Cerebellar nuclear complex (tissue), 1 donor: ENCODE measurements at places on chromosomes 1 and 21.

- no peak for DNase-seq
Observed at GRCh38 chr1:32045772-32046171, 27.0 kb upstream of the TMEM39B start.

- DNase-seq: no peak
Observed at GRCh38 chr1:222994511-222995235, 148.4 kb downstream of the TLR5 start.

- no peak for DNase-seq
Observed at GRCh38 chr1:61095470-61095812, 13.1 kb downstream of the NFIA start.

GRCh38 chr1:79982211-79982610, 975.7 kb upstream of the ADGRL4 start:
- DNase-seq: no peak

DNA sequence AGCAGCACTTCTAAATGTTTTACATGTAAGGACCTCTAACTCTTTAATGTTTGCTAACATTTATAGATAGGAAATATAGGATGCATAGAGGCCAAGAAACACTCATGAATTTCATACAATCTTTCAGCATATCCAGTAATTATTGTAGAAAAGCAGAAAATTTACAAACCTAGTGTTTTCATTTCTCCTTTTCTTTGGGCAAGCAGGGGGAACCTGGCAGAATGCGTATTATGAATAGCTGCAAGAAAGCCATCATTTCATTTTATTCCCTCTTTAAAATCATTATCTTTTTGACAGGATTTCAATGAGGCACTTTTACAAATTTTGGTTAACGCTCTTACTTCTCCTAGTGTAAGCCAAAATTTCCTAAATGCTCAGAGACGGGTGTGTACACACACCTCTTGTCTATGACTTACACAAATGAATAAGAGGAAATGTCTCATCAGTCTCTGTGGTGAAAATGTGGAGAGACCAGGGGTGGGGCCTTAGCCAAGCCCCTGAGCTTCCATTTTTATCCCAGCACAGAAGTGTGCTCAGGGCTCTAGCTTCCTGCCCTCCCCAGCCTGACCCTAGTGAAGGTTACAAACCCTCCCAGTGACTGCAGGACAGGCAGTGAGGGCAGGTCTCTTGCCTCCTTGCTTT, 91.6 kb downstream of the LRRC8C start:
- no peak for DNase-seq

DNA sequence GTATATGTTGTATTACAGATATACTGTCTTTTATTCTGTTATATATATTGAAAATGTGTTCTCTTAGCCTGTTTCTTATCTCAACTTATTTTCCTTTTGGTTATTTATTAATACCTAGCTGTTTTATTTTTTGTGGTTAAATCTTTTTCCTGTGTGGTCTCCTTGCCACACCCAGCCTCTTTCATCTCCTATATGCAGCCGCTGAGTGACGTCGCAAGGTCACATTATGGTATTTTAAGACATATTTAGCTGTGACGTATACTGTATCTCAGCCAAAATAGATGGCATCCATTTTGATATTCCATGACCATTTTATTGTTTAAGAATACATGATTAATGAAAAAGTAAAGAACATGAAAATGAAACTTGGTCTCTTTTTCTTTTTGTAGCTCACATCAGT, 29.1 kb downstream of the CENPF start:
- no peak for DNase-seq

DNA sequence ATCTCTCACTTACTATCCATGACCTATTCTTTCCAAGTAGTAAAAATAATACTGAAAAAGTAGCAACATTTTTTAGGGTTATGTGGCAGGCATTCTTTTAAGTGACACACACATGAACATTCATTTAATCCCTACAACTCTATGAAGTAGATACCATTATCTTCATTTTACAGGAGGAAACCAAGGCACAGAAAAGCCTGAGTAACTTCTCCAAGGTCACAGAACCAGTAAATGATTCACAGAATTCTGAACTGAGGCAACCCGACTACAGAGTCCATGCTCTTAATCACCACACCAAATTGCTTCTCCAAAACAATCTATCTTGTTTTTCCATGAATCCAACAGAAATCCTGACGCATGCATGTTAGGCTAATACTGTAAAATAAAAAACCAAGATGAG, 17.5 kb downstream of the FUBP1 start:
- DNase-seq: no peak

DNA sequence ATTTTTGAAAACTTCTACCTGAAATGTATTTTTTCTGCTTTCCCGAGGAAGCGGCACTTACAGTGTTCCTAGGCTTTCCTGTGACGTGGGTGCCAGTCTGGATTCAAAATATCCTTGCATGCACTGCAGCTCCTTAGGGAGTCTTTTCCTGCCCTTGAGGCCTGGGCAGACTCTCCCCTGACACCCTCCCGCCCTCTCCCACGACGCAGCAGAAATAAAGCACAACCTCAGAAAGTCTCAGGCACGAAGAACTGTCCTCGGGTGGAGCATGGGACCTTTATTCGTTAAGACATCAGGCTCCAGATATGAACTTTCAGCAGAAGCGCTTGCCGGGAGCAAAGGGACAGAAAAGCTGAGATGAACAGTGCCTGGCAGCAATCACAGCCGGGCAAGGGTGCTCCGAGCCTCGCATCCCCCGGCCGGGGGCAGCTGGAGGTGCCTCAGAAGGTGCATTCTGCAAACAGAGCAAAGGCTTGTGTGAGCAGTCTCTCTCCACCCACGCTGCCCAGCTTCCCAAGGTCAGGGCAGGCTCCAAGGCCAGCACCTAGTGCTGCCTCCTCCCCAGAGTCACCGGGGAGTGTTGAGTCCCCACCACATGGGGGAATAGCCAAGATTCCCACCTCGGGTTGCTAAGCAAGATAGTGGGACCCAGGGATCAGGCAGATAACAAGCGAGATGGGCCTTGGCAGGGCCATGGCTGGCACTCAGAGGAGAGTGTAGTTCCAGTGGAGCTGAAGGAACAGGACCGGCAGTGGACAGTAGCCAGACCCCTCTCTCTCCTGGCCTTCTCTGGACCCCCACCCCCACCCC, 3.2 kb downstream of the TFF3 start:
- no peak for DNase-seq

DNA sequence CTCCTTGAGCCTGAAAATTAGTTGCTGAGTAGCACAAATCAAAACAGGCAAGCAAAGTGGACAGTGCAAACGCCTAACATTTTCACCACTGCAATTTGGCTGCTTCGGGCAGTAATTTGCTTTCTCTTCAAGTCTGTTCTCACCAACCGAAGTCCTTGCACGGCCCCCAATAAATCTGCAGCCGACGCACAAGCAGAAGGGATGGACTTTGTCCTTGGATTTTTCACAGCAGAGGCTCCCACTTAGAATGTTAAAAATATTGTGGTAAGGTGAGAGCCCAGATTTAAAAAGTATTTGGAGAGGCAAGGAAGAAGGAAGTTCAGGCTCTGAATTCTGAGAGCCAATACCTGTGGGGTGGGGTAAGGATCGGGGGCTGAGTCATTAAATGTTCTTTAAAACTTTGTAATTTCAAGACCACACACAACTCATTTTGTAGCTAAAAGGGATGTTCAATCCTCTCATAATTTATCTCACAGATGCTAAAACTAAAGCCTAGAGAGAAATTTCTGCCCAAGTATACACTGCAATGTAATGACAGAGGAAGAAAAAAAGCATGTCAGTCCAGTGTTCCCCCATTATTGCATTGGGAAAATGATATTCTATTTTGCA, 6.2 kb downstream of the CD247 start:
- no peak for DNase-seq

DNA sequence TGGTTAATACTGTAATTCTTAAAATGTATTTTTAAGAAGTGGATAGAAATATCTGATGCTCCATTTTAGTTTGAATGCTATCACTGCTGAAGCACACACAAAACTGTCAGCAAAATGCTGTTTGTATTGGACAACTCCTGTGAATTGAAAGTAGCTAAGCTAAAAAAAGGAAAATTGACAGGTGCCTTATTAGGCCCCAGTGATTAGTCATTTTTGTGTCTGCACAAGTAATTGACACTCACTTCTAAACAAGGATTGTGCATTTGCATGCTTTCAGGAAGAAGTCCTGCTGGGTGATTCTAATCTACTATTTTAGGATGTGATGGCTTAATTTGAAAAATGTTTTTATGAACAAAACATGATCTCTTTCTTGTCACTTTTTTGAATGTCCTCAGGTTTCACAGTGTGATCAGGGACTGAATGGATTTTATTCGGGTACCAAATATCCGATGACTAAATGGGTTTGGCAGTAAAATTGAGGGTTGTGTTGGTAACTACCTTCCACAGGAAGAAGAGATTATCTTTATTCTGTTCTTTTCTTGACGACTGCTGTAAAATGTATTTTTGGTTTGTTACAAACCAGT, 13.0 kb upstream of the MAP3K7CL start:
- DNase-seq: no peak

DNA sequence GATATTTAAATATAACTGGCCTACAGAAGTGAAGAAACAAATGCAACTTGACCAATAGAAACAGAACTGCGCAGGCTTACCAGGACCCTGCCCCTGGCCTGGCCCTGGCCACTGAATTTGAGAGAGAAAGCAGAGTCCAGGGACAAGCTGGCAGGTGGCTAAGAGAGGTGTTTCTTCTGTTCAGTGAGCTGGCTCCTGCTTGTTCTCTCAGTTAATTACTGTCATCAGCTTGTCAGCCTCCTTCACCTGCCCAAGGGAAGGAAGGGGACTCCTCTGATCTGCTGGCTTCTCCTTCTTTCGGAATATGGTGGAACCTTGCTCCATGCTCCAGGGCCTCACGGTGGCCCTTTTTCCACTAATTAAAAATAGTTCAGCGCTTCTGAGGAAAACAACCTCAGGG, 388.4 kb downstream of the DISC1 start:
- no peak for DNase-seq

- DNase-seq: no peak
Observed at GRCh38 chr1:59997479-59998115, 71.0 kb upstream of the CYP2J2 start.

DNA sequence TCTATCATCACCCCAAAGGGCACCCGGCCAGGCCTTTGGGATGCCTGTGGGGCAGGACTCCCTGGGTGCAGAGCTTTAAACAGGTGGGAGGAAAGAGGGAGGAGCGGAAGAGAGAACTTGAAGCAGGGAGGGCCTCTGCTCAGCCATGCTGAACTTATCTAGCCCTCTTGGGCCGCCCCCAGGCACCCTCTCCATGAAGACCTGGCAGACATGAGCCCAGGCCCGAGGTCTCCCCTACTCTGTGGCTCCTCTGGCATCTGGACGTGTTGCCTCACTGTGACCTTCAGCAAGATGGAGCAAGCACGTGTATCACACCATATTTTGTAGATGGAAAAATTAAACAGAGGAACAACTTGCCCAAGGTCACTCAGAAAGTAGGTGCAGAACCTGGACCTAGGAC, 711.4 kb downstream of the MATN1 start:
- no peak for DNase-seq

DNA sequence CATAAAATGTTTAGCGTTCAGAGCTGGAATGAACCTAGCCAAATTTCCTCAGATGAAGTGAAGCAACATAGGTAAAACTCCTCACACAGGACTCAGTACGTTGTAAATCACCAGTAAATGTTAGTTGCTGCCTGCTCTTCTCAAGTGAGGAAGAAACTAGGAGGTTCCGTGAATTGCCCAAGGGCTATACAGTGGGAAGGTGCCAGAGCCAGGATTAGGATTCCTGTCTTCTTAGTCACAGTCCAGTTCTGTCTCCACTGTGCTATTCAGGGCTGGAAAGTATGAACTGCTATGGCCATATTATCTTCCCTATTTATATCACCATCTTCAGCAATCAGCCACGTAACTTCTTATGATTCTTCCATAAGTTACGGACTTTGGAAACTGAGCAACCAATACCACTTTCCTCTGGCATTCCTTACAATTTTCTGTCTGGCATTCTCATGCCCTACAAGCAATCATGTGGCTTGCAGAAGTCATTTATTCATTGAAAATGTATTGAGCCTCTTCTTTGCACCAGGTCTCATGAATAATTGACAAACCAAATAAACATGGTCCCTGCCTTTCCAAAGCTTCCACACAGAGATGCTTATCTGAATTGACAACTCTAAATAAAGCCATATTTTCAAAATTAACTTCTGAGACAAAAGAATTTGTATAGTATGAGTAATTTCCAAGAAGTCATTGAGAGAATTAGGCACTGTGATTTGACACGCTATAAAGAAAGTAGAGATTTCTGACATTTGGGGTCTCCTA, 271.6 kb upstream of the SGIP1 start:
- no peak for DNase-seq

GRCh38 chr1:111988743-111989453, 570 bp downstream of the KCND3 start:
- no peak for DNase-seq

DNA sequence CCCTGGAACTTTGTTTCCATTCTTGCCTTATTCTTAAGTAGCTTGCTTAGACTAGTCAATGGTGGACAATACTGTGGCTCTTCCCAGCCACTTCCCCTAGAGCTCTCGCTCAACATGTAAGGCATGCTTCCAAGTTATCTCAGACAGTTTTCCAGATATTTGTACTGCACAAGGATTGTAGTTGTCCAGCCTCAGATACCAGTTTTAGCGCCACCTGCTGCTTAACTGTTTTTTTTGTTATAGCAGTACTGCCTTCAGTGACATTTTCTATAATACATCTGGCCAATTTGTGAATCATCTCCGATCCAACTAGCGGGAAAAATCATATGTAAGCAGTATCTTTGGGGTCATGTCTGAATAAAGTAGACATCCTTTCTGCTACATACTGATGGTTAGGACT, 346.7 kb upstream of the ADGRL4 start:
- DNase-seq: no peak

- no peak for DNase-seq
Observed at GRCh38 chr1:31839662-31840343, 24.0 kb upstream of the SPOCD1 start.

GRCh38 chr1:9235096-9235459, 504 bp downstream of the H6PD start:
- DNase-seq: no peak

DNA sequence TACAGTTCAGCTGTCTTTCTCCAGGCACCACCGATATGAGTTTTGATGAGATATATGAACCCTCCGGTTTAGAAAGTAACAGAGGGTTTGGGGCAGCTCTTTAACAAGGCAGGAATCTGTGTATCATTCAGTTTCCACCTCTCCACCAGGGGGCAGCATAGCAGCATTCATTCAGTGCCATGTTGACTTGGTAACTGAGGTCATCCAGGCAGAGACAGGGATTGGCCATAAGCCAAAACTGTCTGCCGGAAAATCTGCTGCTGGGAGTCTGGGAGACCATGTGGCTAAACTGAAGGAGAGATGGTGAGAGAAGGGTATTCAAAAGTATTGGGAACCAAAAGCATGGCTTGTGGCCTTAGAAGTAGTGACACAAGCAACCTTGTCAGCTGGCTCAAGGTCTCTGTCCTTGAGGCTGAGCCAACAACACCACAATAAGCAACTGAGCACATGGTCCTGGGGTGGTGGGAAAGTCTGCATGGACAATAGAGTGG, 98.5 kb downstream of the LMX1A start:
- DNase-seq: no peak

GRCh38 chr1:116743535-116743934, 10.7 kb upstream of the CD2 start:
- DNase-seq: no peak

DNA sequence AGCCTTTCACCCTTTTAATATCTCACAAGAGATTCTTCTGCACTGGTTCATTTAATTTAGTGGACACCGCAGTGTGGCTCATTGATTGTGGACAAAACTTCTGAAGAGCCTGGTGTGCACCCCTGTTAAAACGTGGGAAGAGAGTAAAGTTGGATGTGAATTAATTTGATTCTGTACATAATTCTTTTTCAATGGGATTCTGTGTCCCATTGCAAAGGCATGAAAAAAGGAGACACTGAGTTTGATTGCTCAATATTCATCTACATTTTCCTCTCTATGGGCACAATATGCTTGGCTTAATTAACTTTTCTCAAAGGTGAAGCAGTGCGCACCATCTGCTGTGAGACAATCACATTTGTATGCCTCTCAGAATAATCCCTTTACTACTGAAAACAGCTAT, 95.1 kb downstream of the BARHL2 start:
- no peak for DNase-seq
